ENCODE measurements at places on chromosomes 16 and 17.
A peak's percentile ranks its signal among the peaks of the same experiment; 100 is the strongest.

DNA sequence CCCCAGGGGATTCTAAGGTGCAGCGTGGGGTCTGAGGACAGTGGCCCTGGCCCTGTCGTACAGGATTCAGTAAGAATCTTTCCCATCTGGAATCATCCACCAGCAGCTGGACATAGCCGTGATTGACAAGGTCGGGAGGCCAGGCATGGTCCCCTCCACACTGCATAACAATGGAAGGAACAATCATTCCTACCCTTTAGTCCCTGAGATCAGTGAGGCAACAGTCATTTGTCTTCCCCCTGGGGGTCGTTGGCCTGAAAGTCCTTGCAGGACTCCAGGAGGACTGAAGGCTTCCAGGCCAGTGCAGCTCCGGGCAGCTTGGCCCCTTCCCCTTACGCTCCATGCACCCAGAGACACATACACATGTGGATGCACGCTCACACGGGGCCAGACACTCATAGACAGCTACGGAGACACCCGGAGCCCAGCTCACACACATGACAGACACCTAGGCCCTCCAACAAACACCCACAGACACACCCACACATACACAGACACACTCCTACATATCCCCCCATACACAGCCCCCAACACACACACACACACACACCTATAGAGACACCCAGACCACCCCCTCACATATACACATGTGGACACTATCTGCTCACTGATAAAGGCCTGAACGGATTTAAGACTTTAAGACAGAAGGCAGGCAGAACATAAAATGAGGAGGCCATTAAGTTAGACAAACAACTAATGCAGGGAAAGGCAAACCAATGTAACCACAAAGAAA, 42.9 kb downstream of the LITAF start:
- H3K4me1 ChIP-seq, result peaks cover 6% of the 10 kb centered on the region
- no peak for DNase-seq
- no peak overlapping the region for H3K4me3 ChIP-seq
- peak overlapping the region; percentile 6 for H3K27ac ChIP-seq

DNA sequence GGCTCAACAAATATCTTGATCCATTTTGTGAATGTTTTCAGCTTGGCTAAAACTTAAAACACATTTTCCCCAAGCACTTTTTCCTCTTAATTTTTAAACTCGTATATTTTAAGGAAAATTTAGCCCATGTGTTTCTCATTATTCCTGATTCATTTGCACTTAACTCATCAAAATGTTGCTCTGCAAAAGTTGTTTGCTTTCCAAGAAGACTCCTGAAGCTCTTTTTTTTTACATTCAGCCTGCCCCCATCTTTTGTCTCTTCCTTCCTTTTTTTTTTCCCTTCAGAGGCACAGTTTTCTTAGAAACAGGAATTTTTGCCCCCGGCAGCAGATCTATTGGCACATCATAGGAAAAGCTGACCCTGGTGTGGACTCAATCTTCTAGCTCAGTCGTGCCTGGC, 155.0 kb upstream of the SALL1 start:
- no peak overlapping the region for H3K4me3 ChIP-seq
- no peaks in the 10 kb centered on the region for H3K4me1 ChIP-seq
- H3K27ac ChIP-seq, result no peak overlapping the region
- H3K36me3 ChIP-seq, result no peaks in the 10 kb centered on the region
- no peak for DNase-seq

DNA sequence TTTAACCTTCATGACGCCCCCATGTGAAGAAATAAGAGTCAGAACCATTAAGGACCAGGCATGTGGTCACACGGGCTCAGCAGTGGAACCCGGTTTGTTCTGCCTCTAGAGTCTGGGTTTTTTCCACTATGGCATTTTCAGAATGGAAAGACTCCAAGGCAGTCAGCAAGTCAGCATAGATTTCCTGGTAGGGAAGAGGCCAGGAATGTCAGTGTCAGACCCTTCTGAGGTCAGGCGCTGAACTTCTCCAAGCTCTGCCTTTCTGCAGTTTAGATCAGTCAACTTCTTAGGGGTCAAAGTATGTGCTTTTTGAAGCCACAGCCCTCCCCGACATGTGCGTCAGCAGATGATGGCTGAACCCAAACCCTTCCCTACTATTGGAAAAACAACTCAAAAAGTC, 3.9 kb downstream of the SSTR2 start:
- H3K36me3 ChIP-seq, result no peaks in the 10 kb centered on the region
- H3K4me3 ChIP-seq, result no peak overlapping the region
- H3K4me1 ChIP-seq, result peaks cover 48% of the 10 kb centered on the region
- peaks cover 67% of the 10 kb centered on the region for H3K27me3 ChIP-seq
- no peak overlapping the region for H3K27ac ChIP-seq

GRCh38 chr17:83055911-83056582, 23.4 kb upstream of the METRNL start:
- peaks cover 21% of the 10 kb centered on the region for H3K4me1 ChIP-seq
- DNase-seq, result no peak
- H3K36me3 ChIP-seq, result no peaks in the 10 kb centered on the region
- peaks cover 16% of the 10 kb centered on the region for H3K27me3 ChIP-seq

DNA sequence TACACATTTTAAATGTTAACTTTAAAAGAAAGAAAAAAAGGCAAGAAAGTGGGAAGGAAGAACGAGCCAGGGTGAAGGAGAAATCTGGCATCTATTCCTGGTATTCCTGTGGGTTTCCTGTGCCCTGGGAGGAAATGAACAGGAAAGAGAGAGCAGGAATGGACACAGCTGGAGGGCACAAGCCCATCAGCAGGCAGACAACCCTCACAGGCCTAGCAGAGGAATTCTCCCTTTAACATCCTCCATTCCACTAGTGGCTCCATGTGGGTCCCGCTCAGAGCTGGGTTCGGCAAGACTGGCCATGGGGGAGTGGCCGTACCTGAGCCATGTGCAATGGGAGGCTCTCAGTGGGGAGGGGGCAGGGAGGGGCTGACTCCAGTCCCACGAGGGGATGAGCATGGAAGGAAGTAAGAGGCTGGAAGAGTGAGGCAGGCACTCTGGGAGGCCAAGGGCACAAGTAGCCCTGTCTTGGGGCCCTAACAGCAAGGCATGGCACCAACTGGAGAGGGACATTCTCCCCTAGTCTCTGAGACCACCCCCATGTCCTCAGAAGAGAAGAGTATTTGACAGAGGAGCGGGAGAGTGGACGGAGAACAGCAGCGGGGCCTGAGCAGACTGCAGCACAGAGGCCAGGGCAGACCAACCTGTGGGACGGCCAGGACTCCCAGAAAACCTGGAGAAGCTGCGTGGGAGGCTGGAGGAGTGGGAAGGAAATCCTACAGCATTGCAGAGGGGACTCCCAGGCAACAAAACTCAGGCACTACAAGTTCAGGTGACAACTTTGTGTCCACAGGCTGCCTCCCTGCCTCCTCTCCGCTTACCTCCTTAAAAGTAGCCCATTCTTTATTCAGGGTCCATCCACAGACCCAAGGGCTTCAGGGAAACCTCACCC, 30.2 kb downstream of the TK2 start:
- H3K4me3 ChIP-seq, result no peak overlapping the region
- no peak for DNase-seq
- peaks cover 97% of the 10 kb centered on the region for H3K4me1 ChIP-seq
- H3K36me3 ChIP-seq, result peaks cover 2% of the 10 kb centered on the region
- H3K27me3 ChIP-seq, result peaks cover 4% of the 10 kb centered on the region
- H3K27ac ChIP-seq, result peak overlapping the region; percentile 70

DNA sequence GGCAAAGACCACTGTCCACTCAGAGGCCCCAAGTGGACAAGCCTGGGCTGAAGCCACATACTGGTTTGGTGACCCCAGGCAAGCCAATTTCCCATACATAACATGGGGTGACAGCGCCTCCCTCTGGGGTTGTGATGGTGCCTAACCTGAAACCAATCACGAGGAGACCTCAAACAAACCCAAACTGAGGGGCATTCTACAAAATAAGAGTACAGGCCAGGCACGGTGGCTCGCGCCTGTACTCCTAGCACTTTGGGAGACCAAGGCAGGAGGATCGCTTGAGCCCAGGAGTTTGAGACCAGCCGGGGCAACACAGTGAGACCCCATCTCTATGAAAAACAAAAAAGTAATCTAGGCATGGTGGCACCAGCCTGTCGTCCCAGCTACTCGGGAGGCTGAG, 3.6 kb downstream of the P2RX5 start:
- H3K27me3 ChIP-seq, result no peaks in the 10 kb centered on the region
- H3K27ac ChIP-seq, result no peak overlapping the region
- H3K36me3 ChIP-seq, result peaks cover 10% of the 10 kb centered on the region
- H3K4me3 ChIP-seq, result no peak overlapping the region
- H3K4me1 ChIP-seq, result peaks cover 35% of the 10 kb centered on the region

- H3K27ac ChIP-seq, result no peak within 1 kb of the TSS
- H3K36me3 ChIP-seq, result no peaks in the 10 kb centered on the region
- H3K4me3 ChIP-seq, result no peak within 1 kb of the TSS
- H3K27me3 ChIP-seq, result peaks cover 10% of the 10 kb centered on the region
These were observed at the start of gene CLEC3A for GRCh38 chr16:78022347-78023060. Gene CLEC3A (plus strand): TSS chr16:78022548. CDS start chr16:78022627, 79 bp downstream.

GRCh38 chr16:2912330-2913199, 834 bp downstream of the FLYWCH1 start:
- H3K27ac ChIP-seq, result peak overlapping the region; percentile 82
- peaks cover 35% of the 10 kb centered on the region for H3K4me1 ChIP-seq
- peak; percentile 63 for DNase-seq
- peaks cover 21% of the 10 kb centered on the region for H3K27me3 ChIP-seq

DNA sequence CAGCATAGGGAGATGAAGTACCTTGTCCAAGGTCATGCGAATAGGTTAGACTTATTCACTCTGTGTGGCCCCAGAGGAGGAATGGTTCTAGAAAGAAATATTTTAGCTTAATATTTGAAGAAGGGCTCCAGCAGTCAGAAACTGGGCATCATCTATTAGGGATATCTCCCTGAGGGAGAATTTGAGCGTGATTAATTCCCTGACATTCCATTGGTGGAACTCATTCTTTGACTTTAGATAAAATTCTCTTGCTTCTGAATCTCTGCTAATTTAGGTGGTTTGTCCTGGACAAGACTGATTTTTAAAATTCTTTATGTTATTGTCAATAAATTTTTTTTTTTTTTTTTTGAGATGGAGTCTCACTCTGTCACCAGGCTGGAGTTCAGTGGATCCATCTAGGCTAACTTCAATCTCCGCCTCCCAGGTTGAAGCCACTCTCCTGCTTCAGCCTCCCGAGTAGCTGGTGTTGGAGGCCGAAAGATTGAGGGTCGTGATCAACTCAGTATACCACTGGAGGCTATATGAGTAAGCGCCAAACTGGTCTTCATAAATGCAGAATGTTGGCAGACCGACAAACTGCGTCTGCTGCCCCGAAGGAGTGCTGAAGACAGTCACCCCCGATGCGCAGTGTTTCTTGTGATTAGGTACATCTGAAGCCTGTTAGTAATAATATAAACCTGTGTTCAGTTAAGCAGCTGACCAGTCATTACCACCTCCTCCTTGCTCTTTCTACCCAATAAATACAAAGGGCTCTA, 267.9 kb upstream of the HSBP1 start:
- H3K4me3 ChIP-seq, result no peak overlapping the region
- no peaks in the 10 kb centered on the region for H3K36me3 ChIP-seq
- no peaks in the 10 kb centered on the region for H3K4me1 ChIP-seq
- no peak overlapping the region for H3K27ac ChIP-seq
- DNase-seq, result no peak

DNA sequence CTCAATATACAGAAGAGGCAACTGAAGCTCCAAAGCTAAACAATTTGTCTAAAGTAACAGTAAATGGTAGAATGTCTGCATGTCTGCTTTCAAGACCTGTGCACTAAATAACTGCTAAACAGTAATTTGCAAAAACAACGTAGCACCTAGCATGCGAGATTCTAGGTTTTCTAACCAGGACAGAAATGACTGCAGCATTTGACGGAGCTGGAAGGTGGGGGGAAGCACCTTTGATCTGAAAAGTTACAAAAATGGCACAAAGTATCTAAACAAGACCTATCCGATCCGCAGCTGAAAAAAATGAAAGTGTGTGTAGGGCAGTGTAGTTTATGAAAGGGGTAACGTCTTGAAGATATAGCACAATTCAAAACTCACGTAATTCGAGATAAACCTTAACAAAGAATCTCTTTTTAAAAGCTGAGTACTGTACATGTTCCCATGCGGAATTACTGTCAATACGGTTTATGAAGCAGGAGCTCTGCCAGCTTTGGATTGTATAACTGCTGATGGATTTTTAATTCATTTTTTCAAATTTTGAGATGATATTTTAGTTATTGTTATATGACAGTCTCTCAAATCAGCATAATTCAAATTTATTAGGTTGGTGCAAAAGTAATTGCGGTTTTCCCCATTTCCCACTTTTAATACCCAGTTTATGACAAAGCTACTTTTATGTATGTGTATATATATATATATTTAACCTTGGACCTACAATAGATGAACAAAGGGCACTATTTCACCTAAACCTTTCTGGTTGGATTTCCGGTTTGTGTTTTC, 1.2 kb upstream of the WIPI1 start:
- peaks cover 15% of the 10 kb centered on the region for H3K36me3 ChIP-seq
- peak overlapping the region; percentile 86 for H3K27ac ChIP-seq
- H3K4me1 ChIP-seq, result peaks cover 84% of the 10 kb centered on the region

- H3K36me3 ChIP-seq, result peaks cover 22% of the 10 kb centered on the region
- H3K4me3 ChIP-seq, result peak overlapping the region; percentile 91
- peak overlapping the region; percentile 94 for H3K27ac ChIP-seq
- DNase-seq, result no peak
These were observed 683 bp upstream of the SLC7A6 start for GRCh38 chr16:68263559-68264127.

DNA sequence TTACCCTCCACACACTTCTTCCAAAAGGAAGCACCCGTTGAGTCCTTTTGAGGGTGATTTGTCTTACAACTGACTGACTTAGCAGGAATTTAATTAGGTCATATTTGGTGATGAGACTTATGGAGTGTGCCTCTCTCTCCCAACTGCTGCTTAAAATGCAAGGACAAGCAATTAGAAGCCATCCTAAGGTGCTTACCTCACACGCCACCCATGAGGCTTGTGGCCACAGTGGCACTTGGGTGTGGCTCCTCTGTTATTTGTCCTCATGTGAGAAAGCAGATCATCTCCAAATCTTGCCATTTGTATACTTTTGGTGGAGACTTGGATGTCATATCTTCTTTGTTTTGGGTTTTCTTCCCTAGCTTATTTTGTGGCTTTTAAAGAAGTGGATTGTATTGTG, 61.6 kb downstream of the WNT3 start:
- H3K4me1 ChIP-seq, result no peaks in the 10 kb centered on the region
- no peak overlapping the region for H3K4me3 ChIP-seq
- H3K27ac ChIP-seq, result no peak overlapping the region
- DNase-seq, result no peak

DNA sequence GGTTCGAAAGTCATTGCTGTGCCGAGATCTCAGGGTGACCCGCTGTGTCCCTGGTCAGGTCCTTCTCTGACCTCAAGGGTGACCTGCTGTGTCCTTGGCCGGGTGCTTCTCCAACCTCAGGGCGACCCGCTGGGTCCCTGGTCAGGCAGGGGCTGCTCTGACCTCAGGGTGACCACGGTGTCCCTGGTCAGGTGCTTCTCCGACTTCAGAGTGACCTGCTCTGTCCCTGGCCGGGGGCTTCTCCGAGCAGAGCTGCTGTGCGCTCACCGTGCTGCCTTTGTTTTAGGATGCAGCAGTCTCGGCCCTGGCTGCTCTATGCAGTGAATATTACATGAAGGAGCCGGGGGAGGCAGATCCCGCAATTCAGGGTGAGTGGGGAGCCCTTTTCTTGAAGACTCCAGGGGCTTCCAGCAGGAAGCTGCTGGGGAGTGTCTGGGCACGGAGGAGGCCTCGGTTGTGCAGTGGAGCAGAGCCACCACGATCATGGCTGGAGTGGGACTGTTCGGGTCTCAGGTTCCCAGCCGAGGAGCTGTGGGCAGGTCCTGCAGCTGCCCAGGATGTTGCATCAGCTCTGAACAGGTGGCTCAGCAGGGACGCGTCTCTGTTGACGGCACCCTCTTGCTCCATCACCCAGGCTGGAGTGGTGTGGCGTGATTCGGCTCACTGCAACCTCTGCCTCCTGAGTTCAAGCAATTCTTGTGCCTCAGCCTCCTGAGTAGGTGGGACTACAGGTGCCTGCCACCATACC, 83.7 kb upstream of the ZNF750 start:
- no peak for DNase-seq
- H3K27me3 ChIP-seq, result no peaks in the 10 kb centered on the region
- peaks cover 21% of the 10 kb centered on the region for H3K36me3 ChIP-seq
- no peak overlapping the region for H3K4me3 ChIP-seq
- no peak overlapping the region for H3K27ac ChIP-seq
- no peaks in the 10 kb centered on the region for H3K4me1 ChIP-seq
